ENCODE measurements at places on chromosomes 7 and 10. TPM values are rescaled to one million over a fixed set of nuclear protein-coding genes. Genes with fewer than 3 reads are reported as not detected.

PRPS1L1 gene
- total RNA-seq = not detected

SCART1 gene
- total RNA-seq = 0.65 TPM

TRIM50 gene
- total RNA-seq = not detected

TDRD1 gene
- total RNA-seq = 0.11 TPM

TBC1D12 gene
- total RNA-seq = 17.9 TPM
